ENCODE measurements at places on chromosomes 1 and 21. TPM values are rescaled to one million over a fixed set of nuclear protein-coding genes. Genes with fewer than 3 reads are reported as not detected.

The LPAR3 gene
- total RNA-seq, result 3.6 TPM

The C1QTNF12 gene
- 2.6 TPM for total RNA-seq

The ICOSLG gene
- total RNA-seq, result 11.3 TPM

The RAB3B gene
- total RNA-seq, result not detected

The LRRC71 gene
- total RNA-seq, result 0.26 TPM

- H3K4me1 ChIP-seq, result no peaks in the 10 kb centered on the region
- no peaks in the 10 kb centered on the region for H3K27me3 ChIP-seq
- DNase-seq, result no peak
- H3K27ac ChIP-seq, result no peak overlapping the region
- no peaks in the 10 kb centered on the region for H3K36me3 ChIP-seq
Measured at GRCh38 chr1:188489336-188490112, 1660.8 kb downstream of the PLA2G4A start.

GRCh38 chr21:20353351-20353750 lies 644.9 kb upstream of the NCAM2 start:
- DNase-seq, result no peak
- H3K4me1 ChIP-seq, result no peaks in the 10 kb centered on the region

DNA sequence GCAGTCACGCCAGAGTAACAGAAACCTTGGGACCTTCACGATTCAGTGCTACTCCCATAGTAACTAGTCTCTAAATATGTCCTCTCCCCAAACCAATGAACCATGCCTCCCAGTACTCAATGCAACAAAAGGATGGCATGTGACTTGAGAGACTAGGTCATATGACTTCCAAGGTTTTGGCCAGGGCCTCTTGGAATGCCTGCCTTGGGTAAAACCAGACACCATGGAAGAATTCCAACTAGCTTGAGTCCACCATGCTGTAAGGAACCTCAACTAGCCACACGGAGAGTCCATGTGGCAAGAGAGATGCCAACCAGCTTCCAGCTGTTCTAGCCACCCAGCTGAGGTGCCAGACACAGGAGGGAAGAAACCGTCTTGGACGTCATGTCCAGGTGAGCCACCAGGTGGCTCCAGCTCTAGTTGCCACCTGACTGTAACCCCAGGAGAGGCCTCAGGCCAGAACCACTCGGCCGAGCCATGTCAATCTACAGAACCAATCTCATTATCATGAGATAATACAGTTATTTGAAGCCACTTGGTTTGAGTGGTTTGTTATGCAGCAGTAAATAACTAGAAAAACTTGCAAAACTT lies 115.0 kb downstream of the SYF2 start:
- no peak overlapping the region for H3K4me3 ChIP-seq
- H3K27me3 ChIP-seq, result no peaks in the 10 kb centered on the region
- no peaks in the 10 kb centered on the region for H3K36me3 ChIP-seq
- no peak for DNase-seq
- H3K4me1 ChIP-seq, result no peaks in the 10 kb centered on the region
- H3K27ac ChIP-seq, result no peak overlapping the region

- peak overlapping the region; percentile 19 for H3K4me3 ChIP-seq
- no peaks in the 10 kb centered on the region for H3K36me3 ChIP-seq
- no peaks in the 10 kb centered on the region for H3K27me3 ChIP-seq
- DNase-seq, result peak; percentile 78
- peaks cover 19% of the 10 kb centered on the region for H3K4me1 ChIP-seq
- H3K27ac ChIP-seq, result peak overlapping the region; percentile 71
Measured at GRCh38 chr1:211606914-211607753, 28.2 kb upstream of the SLC30A1 start.

DNA sequence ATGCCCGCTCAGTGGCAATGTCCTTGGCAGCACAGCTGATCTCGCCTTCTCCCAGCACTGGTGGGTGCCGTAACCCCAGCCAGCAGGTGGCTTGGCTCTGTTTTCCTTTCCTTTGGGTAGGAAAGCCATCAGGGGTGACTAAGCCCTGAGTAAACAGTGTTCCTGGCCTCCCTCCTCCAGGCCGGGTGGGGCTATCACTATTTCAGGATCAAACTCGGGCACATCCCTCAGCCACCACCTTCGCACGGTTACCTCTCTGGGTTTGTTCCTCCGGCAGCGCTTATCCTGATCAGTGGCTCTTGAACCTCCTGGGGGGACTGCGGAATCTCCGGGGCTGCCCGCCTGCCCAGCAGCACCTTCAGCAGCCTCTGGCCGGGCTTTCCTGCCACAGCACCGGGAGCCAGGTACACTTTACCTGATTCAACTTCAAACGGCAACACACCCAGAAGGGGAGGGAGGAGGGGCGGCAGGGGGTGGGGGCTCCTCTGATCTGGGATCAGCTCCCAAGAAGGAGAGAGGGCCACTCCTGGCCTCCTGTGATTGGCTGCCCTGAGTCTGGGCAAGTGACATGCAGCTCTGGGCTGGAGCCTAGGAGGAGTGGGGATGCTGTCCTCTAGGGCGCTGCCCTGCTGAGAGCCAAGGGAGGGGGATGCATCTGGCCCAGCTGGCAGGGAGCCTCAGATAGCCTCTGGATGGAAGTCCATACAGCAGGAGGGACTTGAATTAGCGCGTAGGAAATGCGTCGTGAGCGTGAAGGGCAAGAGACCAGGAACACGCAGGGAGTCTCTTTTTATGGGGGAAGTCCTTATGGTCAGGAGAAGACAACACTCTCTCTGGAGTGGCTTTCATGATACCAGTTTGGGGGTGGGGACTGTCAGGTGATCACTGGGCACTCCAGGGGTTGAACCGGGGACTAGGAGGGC lies at the start of gene ASCL5:
TSS of gene ASCL5 (minus strand) at position 353 of the 923 bp plus-strand sequence. CDS start 11,812 bp downstream, outside the sequence.
- no peak within 1 kb of the TSS for H3K4me3 ChIP-seq
- DNase-seq, result peak; percentile 70
- H3K27me3 ChIP-seq, result no peaks in the 10 kb centered on the region
- H3K36me3 ChIP-seq, result no peaks in the 10 kb centered on the region
- no peaks in the 10 kb centered on the region for H3K4me1 ChIP-seq

DNA sequence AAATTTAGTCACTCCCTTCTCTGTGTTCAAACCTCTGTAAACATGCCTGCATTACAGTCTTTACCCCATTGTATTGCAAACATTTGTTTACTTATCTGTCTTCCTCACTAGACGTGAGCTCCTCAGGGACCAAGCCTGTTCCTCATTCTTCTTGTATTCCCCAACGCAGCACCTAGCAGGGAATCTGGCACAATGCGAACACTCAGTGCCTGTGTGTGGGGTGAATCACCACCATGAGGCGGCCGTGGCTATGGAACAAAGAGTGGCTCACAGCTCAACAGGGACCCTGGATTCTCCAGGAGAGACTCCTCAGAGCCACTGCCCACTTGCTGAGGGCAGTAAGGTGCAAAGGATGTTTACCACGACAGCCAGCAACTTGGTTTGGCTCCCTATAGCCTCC lies 95.9 kb downstream of the DDX20 start:
- no peak overlapping the region for H3K27ac ChIP-seq
- H3K4me3 ChIP-seq, result no peak overlapping the region
- no peaks in the 10 kb centered on the region for H3K27me3 ChIP-seq
- H3K4me1 ChIP-seq, result no peaks in the 10 kb centered on the region

- H3K4me3 ChIP-seq, result no peak overlapping the region
- no peak for DNase-seq
Measured at GRCh38 chr1:15991427-15992186, 12.4 kb upstream of the SRARP start.

- H3K27ac ChIP-seq, result no peak overlapping the region
- DNase-seq, result no peak
- H3K36me3 ChIP-seq, result no peaks in the 10 kb centered on the region
- H3K4me1 ChIP-seq, result no peaks in the 10 kb centered on the region
- no peaks in the 10 kb centered on the region for H3K27me3 ChIP-seq
Measured at GRCh38 chr1:185464777-185465176, 147.7 kb upstream of the IVNS1ABP start.

DNA sequence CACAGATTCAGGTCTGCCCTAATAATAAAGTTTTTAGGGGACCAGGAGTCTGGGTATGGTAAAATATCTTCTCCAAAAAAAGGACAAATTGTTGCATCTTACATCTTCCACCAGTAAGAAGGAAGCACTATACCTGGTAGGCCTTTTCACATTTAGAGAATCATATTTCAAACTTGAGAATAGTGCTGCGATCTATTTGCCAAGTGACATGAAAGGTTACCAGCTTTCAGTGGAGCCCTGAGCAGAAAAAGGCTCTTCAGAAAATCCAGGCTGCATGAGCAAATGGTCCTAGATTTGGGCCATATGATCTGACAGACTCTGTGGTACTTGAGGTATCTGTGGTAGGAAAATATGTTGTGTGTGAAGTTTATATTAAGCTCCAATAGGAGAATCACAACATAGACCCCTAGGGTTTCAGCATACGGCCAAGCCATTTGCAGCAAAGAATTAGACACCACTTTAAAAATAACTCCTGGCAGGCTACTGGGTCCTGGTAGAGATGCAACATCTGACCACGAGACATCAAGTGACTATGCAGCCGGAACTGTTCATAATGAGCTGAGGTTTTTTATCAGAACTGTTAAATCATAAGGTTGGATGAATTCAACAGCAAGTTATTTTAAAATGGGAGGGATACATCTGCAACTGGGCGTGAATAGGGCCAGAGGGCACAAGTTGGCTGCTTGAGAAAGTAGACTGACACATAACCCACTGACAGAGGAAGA lies 38.6 kb upstream of the CCDC190 start:
- H3K4me1 ChIP-seq, result no peaks in the 10 kb centered on the region
- H3K36me3 ChIP-seq, result no peaks in the 10 kb centered on the region

DNA sequence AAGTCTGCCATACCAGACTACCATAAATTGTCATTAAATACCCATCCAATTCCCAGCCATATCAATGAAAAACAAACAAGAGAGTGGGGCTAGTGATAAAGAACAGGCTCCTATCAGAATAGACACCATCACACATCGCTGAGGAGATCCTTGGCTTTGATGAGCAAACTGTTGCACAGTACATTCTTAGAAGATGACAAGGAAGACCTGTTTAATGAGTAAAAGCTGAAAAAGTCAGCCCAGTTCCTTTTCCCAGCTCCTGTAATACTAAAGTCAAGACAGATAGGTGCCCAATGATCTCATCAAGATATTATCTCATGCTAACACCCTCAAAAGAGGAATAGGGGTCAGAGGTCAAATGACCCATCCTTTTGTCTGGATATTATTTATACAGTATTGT lies 164.5 kb upstream of the COA6 start:
- no peak overlapping the region for H3K4me3 ChIP-seq
- no peaks in the 10 kb centered on the region for H3K4me1 ChIP-seq
- DNase-seq, result no peak
- no peak overlapping the region for H3K27ac ChIP-seq
- no peaks in the 10 kb centered on the region for H3K27me3 ChIP-seq

DNA sequence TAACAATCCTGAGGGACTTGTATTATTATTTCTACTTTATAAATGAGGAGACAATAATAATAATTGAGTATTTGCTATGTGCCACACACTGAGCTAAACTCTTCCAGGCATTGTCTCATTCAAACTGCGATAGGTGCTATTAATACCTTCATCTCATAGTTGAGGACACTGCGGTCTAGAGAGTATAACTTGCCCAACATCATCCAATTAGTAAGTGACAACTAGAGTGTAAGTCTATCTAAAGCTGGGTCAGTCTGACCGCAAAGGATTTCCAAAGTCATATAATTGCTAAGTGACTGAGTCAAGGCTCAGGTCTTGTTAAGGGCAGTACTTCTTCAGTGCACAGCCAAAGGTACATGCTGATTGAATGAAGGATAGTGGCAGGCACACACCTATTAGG lies 9.7 kb downstream of the BCL9 start:
- H3K4me1 ChIP-seq, result no peaks in the 10 kb centered on the region
- no peaks in the 10 kb centered on the region for H3K27me3 ChIP-seq
- no peak overlapping the region for H3K4me3 ChIP-seq
- no peaks in the 10 kb centered on the region for H3K36me3 ChIP-seq

- peaks cover 4% of the 10 kb centered on the region for H3K27me3 ChIP-seq
- DNase-seq, result no peak
- no peak overlapping the region for H3K4me3 ChIP-seq
- no peaks in the 10 kb centered on the region for H3K36me3 ChIP-seq
- no peak overlapping the region for H3K27ac ChIP-seq
Measured at GRCh38 chr1:175150596-175151319, 41.8 kb downstream of the KIAA0040 start.

DNA sequence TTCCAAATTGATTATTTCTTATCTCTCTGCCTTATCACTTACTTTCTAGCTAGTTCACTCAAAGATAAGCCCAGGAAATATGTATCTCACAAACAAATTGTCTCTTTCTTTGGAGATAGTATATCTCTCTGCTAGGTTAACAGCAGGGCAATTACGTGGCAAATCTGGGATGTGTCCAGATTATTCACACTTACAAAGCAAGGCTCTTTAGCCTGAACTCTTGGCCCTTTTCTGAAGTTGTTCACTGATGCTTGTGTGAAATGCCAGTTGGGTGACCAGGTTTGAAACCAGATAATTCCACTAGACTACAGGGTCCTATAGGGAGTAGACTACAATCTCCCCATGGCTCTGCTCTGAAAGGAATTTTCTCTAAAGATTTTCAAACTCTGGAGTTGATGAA lies 30.8 kb upstream of the FAM78B start:
- no peaks in the 10 kb centered on the region for H3K27me3 ChIP-seq
- no peak for DNase-seq
- H3K27ac ChIP-seq, result no peak overlapping the region
- no peaks in the 10 kb centered on the region for H3K4me1 ChIP-seq
- H3K4me3 ChIP-seq, result no peak overlapping the region
- no peaks in the 10 kb centered on the region for H3K36me3 ChIP-seq

Measured in upper lobe of right lung (tissue), 1 donor.